ENCODE measurements at places on chromosomes 4 and X. TPM values are rescaled to one million over a fixed set of nuclear protein-coding genes. Genes with fewer than 3 reads are reported as not detected.

DNA sequence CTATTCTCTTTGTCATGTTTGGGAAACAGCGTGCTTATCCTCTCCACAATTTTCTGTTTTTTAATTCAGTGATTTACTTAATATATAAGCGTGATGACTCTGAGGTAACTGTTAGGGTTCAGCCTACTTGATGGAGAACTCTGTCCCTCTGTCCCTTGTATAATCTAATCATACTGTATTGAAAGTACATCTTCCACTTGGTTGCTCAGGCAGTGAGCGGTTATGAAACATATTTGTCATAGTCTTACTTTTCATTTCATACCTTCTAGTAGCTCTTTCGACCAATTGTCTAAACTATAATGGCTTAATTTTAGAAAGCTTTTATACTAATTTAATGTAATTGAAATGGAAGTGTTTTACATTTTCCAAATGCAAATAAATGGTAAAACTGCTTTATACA is 469.0 kb downstream of the TLL1 start:
- no peak for DNase-seq

DNA sequence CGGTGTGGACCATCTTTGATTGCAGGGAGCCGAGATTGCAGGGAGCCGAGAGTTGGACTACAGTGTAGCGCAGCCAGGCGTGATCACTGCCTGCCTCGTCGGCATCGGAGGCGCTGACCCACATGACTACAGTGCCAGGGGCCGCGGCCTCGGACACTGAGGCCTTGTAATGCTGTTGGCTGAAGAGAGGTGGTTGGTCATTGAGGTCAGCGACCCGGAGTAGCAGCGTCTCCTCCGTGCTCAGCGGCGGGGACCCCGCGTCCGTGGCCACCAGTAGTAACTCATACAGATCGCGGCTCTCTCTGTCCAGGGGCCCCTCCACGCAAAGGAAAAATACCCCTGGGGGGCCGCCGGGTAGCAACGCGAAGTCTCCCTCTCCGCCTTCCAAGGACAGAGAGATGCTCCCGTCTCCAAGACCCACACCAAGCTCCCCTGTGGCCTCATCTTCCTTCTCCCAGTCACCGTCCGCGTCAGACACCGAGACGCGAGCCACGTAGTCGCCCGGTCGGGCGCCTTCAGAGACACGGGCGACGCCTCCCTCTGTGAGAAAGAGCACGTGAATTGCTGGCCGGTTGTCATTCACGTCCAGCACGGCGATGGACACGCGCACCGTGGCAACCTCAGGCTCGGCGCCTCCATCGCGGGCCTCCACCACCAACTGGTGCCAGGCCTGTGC is 1.9 kb downstream of the DCHS2 start:
- no peak for DNase-seq

GRCh38 chrX:42524379-42524778 is 253.6 kb downstream of the PPP1R2C start:
- DNase-seq, result no peak

DNA sequence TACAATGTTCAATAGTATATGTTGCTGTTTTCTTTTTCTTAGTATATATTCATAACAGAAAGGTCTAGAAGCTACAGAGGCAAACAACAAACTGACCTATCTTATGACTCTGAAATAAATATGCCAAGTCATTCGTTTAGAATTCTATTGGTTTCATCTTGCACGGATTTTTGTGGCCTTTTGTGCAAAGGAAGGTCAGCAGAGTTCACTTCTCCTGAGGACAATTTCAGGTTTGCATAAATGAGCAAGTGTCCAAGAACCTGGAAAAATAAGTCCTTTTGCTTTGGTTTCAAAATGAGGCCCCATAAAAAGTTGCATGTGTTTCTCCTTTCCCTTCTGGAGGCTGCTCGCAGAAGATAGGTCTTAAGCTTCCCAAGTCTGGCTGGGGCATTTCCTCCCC is 156.9 kb downstream of the APBB2 start:
- no peak for DNase-seq

DNA sequence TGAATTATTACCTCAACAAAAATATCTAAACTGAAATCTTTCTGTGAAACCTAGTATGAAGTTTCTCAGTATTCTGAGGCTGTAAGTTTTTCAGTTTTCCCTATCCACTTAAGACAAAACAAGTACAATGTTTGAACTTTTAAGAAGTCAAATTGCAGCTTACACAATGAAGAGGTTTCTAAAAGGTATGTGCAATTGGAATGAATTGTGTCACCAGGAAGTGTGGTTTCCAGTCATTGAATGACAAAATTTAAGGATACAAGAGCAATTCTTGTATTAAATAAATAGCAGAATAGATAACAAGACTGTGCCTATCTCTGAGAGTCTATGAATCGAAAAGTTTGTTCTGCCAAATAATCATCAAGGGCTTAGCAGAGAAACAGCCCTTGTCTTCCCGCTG is 207.3 kb downstream of the ANKRD50 start:
- DNase-seq, result no peak

The F8A2 gene
- total RNA-seq, result not detected

DNA sequence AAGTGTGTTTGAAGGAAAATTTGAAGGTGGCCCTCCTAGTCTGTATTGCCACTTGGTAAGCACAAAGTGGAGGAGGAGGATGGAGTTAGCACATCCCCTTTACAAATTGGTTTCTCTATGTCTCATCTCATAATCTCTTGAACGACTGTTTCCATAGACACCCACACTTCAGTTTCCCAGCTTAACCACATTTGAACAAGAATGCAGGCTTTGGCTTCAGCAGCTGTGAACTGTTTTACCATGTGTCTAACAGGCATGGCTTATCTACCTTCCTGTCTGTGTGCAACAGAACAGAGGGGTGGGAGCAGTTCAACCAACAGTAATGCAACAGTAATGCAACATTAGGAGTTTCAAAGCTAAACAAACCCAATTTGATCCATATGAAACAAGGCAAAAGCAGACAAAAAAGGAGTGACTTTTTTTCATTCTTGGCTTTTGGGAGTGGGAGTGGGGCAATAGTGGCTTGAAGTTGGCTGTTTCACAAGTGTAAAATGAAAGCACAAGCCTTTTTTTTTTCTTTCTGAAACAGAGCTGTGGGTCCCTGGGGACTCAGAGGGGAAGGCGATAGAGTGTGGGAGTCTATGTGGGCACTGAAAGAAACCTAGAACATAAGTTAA is 108.0 kb downstream of the ITM2A start:
- DNase-seq, result peak; percentile 25

DNA sequence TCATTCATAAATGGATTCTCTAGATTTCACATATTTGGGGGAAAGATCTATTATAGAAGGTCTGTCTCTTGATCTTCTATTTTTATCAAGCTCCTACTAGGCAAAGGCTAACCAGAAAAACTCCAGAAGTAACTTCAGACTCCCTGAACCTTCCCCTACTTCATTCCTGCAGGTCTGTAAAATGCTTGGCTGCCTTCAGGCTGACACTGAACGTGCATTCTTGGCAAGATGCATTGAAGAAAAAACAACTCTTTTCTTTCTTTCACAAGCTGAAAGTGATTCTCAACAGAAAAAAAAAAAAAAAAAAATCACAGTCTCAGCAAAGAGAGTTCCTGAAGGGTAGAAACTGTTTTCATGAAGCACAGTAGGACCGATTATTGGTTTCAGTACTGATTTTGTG is 12.7 kb downstream of the OPHN1 start:
- no peak for DNase-seq

The PRR32 gene
- 0.30 TPM for total RNA-seq

GRCh38 chrX:103329991-103330390 is at the start of gene TCEAL7:
TSS of gene TCEAL7 (plus strand) at chrX:103330239. CDS start at chrX:103331404, 1,165 bp downstream.
- peak; percentile 57 for DNase-seq

The CBR4 gene
- 23.5 TPM for total RNA-seq

GRCh38 chr4:151429957-151430570 is 21.1 kb downstream of the FHIP1A start:
- DNase-seq, result no peak

DNA sequence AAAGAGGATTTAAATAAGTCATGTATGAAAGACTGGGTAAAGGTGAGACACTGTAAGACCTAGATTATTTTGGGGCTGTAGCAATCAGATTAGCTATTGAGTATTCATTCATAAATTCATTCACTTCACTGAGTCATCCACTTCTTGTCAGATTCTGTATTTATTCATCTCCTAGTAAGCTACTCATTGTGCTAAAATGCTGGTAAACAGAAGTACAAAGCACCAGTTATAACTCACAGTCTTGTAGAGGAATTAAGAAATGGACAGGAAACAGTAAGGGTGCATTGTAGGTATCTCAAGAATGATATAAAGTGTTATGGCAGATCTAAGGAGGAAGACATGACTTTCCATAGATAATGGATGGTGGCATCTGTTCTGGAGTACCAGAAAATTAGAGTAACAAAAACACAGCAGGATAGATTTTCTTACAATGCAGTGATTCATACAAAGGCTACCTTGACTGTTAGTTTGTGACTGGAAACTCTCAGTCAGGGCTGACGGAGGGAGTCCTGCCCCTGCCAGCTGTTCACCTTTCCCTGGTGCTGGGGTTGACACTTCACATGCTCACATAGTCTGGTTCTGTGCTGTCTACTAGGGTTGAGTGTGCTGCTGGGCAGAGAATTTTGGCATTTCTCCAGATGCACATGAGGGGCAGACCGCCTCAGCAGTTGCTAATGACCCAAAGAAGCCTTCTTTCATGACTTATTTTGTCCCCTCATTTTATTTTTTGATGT is 26.5 kb upstream of the HAND2 start:
- DNase-seq, result no peak

GRCh38 chr4:122898370-122899150 is 23.8 kb downstream of the NUDT6 start:
- DNase-seq, result no peak

GRCh38 chrX:12951595-12951975 is 23.3 kb upstream of the TMSB4X start:
- no peak for DNase-seq

The ADGRG4 gene
- total RNA-seq, result not detected

The SHOX gene
- total RNA-seq, result not detected

- no peak for DNase-seq
Observed at GRCh38 chr4:26663888-26664287, 80.0 kb downstream of the TBC1D19 start.

The MCF2 gene
- 0.83 TPM for total RNA-seq

The C4orf36 gene
- total RNA-seq, result 0.59 TPM

DNA sequence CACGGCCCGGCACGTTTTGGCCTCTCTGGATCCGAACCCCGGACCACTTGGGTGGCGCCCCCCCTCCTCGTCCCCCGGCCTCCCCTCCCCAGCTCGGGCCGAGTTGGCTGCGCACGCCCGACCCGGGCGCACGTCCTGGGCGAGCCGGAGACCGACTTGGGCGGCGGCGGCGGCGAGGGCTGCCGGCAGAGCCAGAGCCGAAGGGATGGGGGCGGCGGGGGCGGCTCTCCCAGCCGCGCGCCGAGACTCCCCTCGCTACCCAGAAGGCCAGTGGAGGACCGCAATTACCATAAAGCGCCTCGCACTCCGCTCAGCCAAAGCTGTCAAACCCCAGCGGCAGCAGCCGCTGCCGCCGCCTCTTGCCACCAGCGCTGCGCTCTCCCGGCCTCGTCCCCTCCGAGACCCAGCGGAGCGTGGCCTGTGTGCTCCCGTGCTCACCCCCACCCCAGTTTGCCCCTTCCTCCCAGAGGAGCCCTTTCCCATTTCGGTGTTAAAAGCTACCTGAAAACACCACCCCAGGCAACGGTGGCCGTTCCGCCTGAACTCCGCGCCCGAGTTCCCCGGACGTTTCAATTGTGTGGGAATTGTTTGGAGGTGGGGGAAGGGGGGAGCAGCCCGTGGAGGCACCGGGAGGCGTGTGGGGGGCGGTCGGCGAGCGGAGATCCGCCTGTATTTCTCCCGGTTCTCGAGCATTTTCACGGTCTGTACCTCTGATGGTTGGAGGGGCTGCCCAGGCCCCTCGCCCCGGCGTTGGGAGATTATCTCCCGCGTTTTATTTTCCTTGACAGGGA is 701 bp upstream of the BCOR start:
- peak; percentile 60 for DNase-seq

- no peak for DNase-seq
Observed at GRCh38 chrX:19615361-19615910, 100.1 kb upstream of the MAP3K15 start.

GRCh38 chrX:87679849-87680248 is 162.2 kb downstream of the KLHL4 start:
- DNase-seq, result no peak

The PTPN13 gene
- total RNA-seq, result 3.1 TPM

GRCh38 chrX:68203646-68204045 is 229.6 kb downstream of the OPHN1 start:
- no peak for DNase-seq

Data from Right ventricle myocardium superior (tissue), 1 donor.